NCI-H774 (cell line): ENCODE measurements at places on chromosomes 7 and 10.
A peak's percentile ranks its signal among the peaks of the same experiment; 100 is the strongest.

- DNase-seq = no peak
Measured at GRCh38 chr10:27612551-27613035, 108.5 kb downstream of the RAB18 start.

DNA sequence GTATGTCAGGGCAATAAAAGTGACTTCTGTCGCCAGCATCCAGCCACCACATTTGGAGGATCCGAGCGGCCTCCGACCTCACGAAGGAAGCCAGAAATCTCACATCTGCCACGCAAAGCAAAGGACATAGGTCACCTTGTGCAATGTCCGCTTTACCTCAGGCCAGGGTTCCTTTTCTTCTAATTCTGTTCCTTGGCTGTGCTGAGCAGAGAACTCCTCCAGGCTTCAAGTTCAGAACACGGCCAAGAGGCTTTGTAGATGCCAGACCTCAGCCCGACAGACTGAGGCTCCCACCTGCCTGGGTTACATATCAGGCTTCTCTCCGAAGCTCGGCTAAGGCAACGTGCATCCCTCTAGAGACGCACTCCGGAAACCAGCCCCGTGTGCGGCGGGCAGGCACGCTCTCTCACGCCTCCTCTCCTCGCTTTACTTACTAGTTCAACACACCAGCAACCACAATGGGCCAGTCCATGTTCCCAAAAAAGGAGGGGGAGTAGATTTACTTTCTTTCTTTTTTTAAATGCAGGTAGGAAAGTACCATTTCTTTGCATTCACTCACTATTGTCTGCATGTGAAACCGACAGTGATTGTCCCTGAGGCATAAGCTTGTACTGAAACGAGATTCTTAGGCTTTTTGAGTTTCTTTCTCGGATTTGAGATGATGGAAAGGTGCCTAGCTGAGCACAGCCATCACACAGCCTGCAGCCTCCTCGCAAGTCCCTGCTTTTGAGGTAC lies 122.4 kb upstream of the AFAP1L2 start:
- DNase-seq = peak; percentile 33

- no peak for DNase-seq
Measured at GRCh38 chr7:100372256-100372655, 1.0 kb upstream of the PILRA start.

- no peak for DNase-seq
Measured at GRCh38 chr7:43111630-43112458, 603 bp upstream of the HECW1 start.
